ENCODE measurements at places on chromosomes 2 and 18. TPM values are rescaled to one million over a fixed set of nuclear protein-coding genes. Genes with fewer than 3 reads are reported as not detected.

The KIAA1328 gene
- polyA plus RNA-seq: 3.8 TPM

The YPEL5 gene
- 126 TPM for polyA plus RNA-seq

The CDH19 gene
- not detected for polyA plus RNA-seq

The TPRKB gene
- 32.3 TPM for polyA plus RNA-seq

The ERMN gene
- polyA plus RNA-seq: not detected

The PDE11A gene
- polyA plus RNA-seq: 0.01 TPM

The TTN gene
- polyA plus RNA-seq: under 0.01 TPM

DNA sequence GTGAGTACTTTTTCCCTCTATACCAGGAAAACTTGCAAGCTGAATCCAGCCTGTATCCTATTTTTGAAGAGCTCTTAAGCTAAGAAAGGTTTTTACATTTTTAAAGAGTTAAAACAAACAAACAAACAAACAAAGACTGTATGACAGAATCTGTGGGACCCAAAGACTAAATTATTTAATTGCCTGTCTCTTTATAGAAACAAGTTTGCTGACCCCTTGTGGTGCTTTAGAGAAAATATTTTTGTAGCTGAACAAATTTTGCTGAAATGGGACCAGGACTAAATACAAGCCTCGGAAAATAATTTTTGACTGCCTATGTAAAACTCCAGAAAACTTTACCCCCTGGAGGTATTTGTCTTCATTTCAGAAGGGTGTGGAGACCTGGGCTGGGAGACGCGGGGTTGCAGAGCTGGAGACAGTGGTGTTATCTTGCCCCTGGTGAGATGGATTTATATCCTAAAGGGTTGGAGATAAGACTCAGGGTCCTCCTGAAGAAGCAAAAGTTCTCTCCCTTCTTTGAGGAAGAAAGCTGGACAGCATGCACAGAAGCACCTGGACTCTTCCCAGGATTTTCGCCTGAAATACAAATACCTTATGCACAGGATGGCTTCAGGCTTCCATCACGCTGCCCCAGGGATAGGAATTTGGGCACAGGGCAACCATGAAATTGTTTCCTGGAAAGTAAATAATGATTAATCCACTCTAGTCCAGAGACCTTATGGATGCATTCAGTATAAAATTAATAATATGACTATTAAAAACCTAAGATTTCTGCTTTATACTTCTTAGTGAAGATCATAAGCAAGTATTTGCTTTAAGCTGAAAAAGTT, 54.3 kb downstream of the TMX3 start:
- no peak for DNase-seq

GRCh38 chr2:100610381-100610831, 47.6 kb downstream of the PDCL3 start:
- DNase-seq: no peak

- DNase-seq: no peak
Measured at GRCh38 chr2:23529659-23530058, 144.7 kb downstream of the KLHL29 start.

GRCh38 chr2:175136334-175137215, 31.4 kb downstream of the ATF2 start:
- DNase-seq: no peak

DNA sequence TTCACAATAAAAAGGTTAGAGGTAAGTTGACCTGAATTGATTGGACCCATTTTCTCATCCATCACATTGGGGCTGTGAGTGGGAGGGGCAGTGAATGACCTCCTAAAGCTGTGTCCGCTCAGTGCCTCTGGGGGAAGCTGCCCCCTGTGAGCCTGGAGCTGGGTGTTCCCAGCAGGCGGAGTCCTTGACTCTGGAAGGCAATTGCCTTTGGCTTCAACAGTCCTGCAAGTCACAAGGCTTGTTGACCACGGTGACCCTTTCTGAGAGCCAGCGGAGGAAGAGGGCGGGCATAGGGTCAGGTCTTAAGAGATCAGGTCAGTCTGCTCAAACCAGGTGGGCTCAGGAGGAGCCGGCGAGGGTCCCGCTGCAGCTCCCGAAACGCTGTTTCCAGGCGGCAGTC, 1.1 kb upstream of the CIDEA start:
- no peak for DNase-seq

- no peak for DNase-seq
Measured at GRCh38 chr2:44912660-44913059, 28.8 kb upstream of the SIX3 start.

DNA sequence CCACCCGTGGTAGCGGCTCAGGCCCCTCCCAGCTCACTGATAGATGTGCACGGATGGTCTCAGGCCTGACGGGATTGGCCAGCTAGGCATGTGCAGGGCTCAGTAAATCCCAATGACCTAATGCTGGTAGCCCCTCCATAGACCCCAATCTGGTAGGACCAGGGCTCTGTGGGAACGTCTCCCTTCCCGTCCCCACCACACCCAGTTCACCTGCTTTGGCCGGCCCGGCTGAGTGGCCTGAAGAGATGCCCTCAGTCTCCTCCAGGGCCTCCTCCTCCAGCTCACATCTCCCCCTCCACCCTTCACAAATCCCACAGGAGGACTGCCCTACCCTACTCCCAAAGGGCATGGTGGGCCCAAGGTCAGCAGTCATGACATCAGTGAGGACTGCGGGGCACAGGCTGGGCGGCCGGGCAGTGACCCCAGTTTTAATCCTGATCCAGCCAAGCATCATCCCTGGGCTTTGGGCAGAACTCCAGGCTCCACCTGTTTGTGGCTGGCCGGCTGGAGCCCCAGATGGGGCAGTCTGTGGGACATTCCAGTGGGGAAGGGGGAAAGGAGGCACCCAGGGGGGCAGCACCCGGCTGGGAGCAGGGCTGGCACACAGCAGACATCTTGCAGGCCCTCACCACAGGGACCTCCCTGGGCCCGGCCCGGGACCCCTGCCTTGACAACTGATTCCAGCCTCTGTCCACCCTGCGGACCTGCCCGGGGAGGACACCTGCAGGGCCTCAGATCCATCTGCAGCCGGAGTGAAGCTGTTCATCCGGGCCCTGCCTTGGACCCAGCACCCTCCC, 2.3 kb downstream of the KIF1A start:
- DNase-seq: no peak

- peak; percentile 69 for DNase-seq
Measured at GRCh38 chr2:69601179-69601612, 42.3 kb downstream of the AAK1 start.

DNA sequence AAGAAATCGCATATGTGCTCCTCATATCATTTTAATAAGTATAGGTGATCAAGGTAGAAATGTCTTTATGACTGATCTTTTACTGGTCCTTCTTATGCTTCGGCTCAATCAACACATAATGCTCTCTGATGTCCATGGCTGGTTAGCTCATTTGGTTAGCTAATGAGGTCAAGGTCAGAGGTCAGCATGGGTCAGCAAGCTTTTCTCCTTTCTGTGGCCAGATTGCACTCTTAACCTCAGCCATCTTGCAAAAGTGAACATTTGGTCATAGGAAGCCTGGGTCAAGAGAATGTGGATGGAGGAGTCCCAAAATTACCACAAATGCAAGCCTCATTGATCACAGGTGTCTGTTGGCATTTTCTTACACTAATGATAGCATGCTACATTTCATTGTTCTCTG, 35.4 kb upstream of the DARS1 start:
- no peak for DNase-seq

DNA sequence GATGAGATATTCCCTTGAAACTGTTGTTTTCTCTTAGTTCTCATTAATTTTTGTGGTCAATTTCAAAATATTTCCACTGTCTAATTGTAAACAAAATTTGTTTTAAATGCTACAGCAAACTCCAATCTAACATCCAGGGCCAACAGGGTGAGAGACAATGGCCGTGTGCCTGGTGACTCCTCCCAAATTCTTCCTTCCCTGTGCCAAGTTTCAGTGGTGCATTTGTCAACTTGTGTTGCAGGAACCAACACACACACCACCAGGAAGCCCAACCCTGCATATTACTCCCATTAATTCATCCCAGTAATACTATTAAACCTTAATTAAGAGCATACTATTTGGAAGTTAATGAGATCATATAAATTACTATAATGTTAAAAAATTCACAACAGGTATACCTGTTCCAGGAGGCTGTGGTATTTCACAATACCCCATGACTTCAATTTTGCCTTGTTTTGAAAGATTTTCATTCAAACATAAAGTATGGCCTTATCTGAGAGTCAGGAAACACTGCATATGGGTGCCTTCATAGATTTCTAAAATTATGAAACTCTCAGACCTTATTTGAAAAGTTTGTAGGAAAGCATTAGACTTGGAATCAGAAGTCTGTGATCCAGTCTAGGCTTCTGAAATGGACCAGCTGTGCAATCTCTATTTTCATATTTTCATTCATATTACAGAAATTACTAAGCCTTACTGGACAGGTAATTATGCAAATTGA, 1.1 kb downstream of the SERPINB2 start:
- DNase-seq: no peak

GRCh38 chr2:190486037-190486623, 48.4 kb downstream of the NEMP2 start:
- no peak for DNase-seq

DNA sequence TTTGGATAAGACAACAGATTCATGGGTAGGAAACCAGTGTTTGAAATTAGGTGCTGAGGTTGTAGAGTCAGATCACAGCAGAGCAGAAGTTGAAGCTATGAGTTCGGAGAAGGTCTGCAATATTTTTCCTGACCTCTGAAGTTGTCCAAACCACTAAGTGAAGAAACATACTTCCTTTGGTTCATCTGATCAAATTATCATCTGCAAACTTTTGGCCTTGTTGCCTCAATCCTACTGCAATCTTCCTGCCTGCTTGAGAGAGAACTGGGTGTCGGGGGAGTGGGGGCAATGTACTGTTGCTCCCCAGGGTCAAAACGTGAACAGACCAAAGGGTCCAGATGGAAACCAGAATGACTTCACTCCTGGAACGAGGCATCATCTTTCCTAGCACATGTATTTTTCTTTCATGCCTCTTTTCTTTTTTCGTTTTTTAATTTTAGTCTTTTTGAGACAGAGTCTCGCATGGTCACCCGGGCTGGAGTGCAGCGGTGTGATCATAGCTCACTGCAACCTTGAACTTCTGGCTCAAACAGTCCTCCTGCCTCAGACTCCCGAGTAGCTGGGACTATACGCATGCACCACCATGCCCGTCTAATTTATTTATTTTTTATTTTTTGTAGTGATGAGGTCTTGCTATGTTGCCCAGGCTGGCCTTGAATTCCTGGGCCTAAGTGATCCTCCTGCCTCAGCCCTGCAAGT, 42.7 kb downstream of the RAB31 start:
- DNase-seq: no peak

DNA sequence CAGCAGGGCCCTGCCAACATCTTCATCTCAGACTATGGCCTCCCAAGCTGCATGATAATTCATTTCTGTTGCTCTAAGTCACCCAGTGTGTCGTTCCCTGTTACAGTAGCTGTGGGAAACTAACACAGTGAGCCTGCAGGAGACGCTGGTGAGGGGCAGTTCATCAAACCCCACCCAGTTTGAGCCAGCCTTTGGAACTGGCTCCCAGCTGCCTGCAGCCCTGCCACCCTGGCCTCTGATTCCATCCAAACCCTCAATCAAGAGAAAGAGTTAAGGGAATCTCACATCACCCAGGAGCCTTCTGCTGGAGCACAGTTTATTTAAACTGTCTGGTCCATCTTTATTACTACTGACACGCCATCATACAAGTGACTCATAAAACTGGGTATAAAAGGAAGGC, 64.9 kb upstream of the ZCCHC2 start:
- no peak for DNase-seq

GRCh38 chr2:24454294-24454693, 36.8 kb upstream of the NCOA1 start:
- no peak for DNase-seq

GRCh38 chr2:24743924-24744323, 49.3 kb downstream of the PTRHD1 start:
- DNase-seq: no peak

- no peak for DNase-seq
Measured at GRCh38 chr2:156436497-156437085, 412 bp downstream of the GPD2 start.

DNA sequence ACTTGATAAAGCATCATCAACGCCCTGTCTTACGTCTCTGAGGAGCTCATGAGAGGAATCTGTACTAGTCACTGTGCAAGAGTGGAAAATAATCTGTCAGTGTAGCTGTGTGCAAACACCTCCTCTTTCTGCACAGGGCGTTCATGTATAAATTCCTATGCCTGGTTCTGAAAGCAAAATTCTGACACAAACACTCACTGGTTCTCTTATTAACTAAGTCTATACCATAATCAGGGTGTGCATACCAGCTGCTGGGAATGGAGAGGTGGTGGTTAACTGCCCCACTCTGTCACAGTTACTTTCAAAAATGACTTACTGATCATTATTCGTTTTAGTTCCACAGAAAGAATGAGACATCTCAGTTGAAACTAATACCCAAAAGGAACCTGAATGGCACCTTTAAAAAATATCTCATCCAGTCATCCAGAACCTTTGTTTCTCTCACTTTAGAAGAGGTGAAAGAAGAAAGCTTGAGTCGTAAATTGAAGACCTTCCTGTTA, 35.7 kb downstream of the STK39 start:
- no peak for DNase-seq

DNA sequence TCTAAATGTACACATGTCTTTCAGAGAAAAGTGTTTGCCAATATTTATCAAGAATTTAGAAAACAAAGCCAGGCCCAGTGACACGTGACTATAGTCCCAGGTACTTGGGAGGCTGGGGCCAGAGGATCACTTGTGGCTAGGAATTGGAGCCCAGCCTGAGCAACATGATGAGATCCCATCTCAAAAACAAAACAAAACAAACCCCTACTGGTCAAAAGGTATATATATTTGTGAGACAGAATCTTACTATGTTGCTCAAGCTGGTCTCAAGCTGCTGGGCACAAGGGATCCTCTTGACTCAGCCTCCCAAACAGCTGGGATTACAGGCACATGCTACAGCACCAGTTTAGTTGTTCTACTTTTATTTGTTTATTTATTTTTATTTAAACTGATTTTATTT, 79.2 kb downstream of the ZDBF2 start:
- DNase-seq: no peak

DNA sequence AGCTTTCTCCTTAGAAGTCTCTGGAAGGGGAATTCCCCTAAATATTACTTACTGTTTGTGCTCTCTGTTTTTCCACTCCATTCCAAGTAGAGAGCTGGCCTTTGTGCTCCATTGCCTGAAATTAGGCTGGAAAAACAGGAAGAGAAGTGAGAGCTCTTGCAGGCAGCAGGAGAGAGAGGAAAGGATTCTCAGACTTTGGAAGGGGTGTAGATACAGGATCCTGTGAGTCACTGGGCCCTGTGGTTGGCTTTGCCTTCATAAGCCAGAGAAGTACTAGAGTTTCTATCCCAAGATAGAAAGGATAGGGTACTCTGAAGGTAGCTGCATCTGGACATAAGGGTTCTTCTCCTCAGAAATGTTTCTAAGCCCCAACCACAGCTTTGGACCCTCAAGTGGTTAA, 188.9 kb downstream of the CMPK2 start:
- no peak for DNase-seq

DNA sequence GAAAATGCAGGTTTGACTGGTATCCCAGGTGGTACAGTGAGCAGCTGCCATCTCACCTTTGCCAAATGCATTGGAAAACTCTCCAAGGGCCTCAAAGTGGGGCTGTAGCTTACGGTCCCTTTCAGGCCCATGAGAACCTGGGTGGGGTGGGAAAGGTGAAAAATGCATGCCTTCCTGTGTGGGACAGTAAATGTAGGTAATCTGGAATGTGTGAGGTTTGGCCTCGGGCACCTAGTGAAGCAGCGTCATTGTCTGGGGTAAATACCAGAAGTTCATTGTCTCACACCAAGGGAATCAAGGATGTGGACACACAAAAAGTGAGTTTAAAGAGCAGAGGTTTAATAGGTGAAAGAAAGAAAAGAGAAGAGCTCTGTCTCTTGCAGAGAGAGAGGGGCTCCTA, 36.6 kb downstream of the TIMM21 start:
- no peak for DNase-seq

Data from keratinocyte (primary cell).